ENCODE measurements at places on chromosomes 7 and 10.
A peak's percentile ranks its signal among the peaks of the same experiment; 100 is the strongest.

GRCh38 chr10:98589007-98589406, 142.3 kb upstream of the HPS1 start:
- DNase-seq = no peak

DNA sequence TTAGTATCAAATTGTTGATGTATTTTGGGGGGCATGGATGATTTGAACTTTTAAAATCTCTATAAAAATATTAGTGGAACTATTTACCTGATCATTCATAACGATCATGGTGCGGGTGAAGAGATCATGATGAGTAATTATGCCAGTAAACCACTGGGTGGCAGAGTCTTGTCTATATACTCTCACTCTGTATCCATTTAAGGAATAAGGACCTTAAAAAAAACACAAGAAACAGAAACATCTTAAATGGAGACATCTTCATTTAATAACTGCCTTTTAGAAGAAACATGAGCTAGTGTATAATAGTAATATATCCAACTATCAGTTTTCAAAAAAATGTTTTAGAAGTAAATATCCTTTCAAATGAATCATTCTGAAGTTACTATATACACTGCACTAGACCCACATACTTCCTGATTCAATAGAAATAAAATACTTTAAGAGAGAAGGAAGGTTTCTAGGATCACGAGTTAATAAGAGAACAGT, 84.0 kb downstream of the NRBF2 start:
- DNase-seq = peak; percentile 85

DNA sequence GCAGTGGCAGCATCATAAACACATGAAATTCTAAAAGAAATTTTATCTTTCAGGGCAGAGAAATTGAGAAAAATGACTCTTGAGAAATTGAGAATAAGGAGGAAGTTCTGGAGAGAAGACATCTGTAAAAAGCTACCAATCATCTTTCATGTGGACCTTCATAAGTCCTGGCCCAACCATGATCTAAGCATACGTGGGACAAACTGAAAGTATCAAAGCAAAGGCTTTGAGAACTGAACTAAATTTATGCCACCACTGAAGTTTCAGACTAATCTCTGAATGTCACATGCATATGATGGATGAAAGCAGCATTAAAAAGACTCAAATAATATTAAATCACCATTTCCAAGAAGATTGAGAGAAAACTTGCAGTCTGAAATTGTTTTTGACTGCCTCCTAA, 1502.8 kb upstream of the LRRTM3 start:
- DNase-seq = no peak

DNA sequence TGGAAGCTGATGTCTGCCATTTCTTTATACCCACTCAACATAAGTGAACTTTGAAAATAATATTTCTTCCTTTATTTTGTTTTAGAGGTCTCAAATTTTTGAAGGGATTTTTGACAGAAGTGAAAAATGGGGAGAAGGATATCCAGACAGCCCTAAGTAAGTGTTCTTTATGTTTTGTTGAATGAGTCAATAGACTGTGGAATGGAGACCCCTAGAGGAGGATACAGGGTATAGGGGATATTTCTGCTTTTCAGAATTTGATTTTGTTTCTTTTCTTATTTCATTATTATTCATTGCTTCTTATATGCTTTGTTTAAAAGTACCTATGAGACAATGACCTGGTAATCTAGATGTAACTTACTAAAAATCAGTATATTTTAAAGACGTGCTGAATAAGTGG, 34.4 kb downstream of the PLEKHA8 start:
- peak; percentile 77 for DNase-seq

- DNase-seq = no peak
Observed at GRCh38 chr10:42984035-42984610, 92.7 kb upstream of the RET start.

- DNase-seq = peak; percentile 59
Observed at GRCh38 chr10:22630234-22631174, 83.9 kb downstream of the PIP4K2A start.

- peak; percentile 44 for DNase-seq
Observed at GRCh38 chr7:106419455-106420182, 134.8 kb upstream of the NAMPT start.

GRCh38 chr7:134395604-134396003, 63.3 kb downstream of the AKR1B1 start:
- no peak for DNase-seq

Data from adipocyte (in vitro differentiated cells).